Esophagus muscularis mucosa (tissue), 4 donors: ENCODE measurements at places on chromosomes 16 and 17. TPM values are rescaled to one million over a fixed set of nuclear protein-coding genes. Genes with fewer than 3 reads are reported as not detected.

The CCDC43 gene
- 15.2 TPM for total RNA-seq

The NKD1 gene
- total RNA-seq, result 43.6 TPM

The IL17C gene
- not detected for total RNA-seq

The DNASE1L2 gene
- total RNA-seq, result 0.86 TPM

The ATP2C2 gene
- not detected for total RNA-seq

The SKAP1 gene
- 1.2 TPM for total RNA-seq

The RNF151 gene
- not detected for total RNA-seq

The ZFHX3 gene
- total RNA-seq, result 25.7 TPM

The SPNS3 gene
- total RNA-seq, result not detected

The MPP2 gene
- 13.3 TPM for total RNA-seq

The LDHD gene
- 7.1 TPM for total RNA-seq

The EME1 gene
- total RNA-seq, result not detected

The MYLK3 gene
- 1.2 TPM for total RNA-seq
